Hematopoietic multipotent progenitor cell (in vitro differentiated cells): ENCODE measurements at places on chromosomes 16 and 17. TPM values are rescaled to one million over a fixed set of nuclear protein-coding genes. Genes with fewer than 3 reads are reported as not detected.

TRAPPC2L gene
- 42.3 TPM for total RNA-seq

MT1G gene
- total RNA-seq: 5.9 TPM

HOXB5 gene
- total RNA-seq: 0.54 TPM

MYO15A gene
- 1.6 TPM for total RNA-seq

RSAD1 gene
- total RNA-seq: 31.0 TPM

C16orf89 gene
- not detected for total RNA-seq

ABCC11 gene
- under 0.01 TPM for total RNA-seq

PCTP gene
- 18.6 TPM for total RNA-seq

TP53TG3B gene
- not detected for total RNA-seq

TPSD1 gene
- total RNA-seq: 0.54 TPM

TPSG1 gene
- not detected for total RNA-seq

OR3A2 gene
- total RNA-seq: 12.7 TPM
